RWPE2 (cell line): ENCODE measurements at places on chromosomes 3 and 15.

DNA sequence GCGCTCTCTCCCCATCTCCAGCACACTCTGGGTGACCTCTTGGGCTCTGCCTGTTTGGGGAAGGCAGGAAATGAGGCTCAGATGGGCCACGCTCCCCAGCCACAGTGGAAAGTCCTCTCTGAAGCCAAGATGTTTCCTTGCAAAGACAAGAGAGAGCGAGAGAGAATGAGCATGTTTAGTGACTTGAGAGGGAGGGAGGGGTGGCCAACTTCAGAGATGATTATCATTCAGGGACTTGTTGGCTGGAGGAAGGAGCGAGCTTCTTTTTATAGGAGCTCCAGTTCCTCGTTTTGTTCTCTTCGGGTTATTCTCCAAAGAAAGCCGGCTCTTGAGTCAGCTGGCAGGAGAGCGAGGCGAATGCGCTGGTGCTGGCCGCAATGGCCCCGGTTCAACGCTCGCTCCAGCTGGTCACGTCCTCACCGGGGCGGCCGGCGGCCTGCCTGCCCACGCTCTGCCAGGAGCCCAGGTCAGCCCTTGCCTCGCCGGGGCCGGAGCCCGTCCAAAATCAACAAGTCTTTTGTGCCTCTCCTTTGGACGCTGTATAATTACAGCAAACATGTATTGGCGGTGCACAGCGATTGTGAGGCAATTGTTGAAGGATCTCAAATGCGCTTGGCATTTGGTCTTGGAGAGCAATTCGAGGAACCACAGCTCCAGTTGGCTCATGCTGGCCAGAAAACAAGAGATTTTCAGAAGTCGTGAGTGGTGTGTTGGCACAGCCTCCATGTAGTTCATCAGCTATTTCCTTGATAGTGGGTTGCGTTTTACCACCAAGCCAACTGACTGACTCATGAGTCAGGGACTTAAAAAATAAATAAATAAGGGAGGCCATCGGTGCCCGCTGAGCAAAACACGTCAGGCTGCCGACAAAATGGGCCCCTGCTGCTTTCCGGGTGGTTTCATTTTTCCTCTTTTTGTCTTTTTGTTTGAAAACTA, 288.6 kb downstream of the UACA start:
- DNase-seq, result peak; percentile 93

GRCh38 chr3:121629601-121630000, 31.1 kb downstream of the HCLS1 start:
- no peak for DNase-seq

DNA sequence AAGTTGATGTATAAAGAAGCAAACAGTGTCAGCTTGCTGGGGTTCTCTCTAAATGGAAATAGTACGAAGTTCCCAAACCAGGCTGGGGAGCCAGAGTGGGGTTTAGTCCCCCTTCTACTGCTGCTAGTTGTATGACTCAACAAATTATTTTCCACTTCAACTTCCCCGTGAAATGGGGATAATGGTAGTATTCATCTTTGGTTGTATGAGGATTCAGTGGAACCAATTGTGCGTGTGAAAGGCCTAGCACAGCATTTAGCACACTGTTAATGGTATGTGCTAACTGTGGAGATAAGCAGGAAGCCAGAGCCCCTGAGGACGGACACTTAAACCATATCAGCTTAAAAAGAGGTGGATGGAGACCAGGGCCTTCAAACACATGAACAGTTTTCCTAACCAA, 4.2 kb downstream of the SORD start:
- DNase-seq, result no peak

GRCh38 chr15:51076524-51077220, 18.0 kb downstream of the TNFAIP8L3 start:
- no peak for DNase-seq

DNA sequence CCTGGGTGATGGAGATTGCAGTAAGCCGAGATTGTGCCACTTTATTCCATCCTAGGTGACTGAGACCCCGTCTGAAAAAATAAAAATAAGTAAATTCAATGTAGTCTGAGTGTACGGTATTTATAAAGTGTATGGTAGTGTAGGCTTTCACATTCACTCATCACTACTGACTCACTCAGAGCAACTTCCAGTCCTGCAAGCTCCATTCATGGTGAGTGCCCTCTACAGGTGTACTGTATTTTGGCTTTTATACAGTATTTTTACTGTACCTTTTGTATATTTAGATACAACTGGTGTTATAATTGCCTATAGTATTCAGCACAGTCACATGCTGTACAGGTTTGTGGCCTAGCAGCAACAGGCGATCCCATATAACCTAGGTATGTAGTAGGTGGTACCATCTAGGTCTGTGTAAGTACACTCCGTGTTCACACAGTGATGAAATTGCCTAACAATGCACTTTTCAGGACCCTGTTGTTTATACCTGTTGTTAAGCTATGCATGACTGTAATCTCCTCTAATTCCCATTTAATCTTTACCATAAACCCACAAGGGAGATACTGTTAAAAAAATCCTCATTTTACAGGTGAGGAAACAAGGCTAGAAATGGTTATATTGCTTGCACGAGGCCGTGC, 19.3 kb downstream of the CACNA1D start:
- DNase-seq, result no peak

GRCh38 chr15:67096546-67097294, 31.3 kb downstream of the SMAD3 start:
- DNase-seq, result no peak

DNA sequence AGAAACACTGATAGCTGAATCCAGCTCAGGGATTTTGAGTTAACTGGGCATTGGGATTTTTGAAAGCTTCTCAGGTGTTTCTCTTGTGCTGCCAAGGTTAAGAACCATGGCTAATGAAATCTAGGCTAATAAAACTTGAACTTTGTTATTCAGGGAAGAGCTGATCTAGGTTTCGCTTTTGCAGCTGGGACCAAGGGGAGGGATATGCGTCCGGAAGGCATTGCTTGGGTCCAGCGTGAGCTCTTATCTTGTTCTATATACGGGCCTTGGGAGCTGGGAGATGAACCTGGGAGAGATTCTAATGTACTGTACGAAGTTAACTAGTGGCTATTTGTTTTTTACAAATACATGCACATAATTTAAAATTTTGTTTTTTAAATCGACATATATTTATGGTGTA, 29.8 kb downstream of the ITPR1 start:
- no peak for DNase-seq

DNA sequence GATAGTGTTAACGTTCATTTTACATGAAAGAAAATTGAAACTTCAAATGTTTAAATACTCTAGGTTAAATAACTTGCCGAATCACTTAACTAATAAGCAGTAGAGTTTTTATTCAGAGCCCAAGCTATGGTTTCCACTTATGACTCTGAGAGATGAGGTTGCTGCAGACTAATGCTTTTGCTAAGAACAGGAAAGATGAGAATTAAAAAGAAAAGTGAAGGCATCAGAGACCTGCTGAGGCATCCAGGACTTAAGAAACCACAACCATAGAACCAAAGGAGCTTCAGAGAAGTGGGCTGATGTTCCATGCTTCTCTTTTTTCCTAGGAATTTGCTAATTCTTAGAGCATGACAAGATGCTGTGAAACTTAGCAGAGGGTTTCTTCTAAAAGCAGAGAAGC, 9.5 kb downstream of the HMG20A start:
- DNase-seq, result no peak

DNA sequence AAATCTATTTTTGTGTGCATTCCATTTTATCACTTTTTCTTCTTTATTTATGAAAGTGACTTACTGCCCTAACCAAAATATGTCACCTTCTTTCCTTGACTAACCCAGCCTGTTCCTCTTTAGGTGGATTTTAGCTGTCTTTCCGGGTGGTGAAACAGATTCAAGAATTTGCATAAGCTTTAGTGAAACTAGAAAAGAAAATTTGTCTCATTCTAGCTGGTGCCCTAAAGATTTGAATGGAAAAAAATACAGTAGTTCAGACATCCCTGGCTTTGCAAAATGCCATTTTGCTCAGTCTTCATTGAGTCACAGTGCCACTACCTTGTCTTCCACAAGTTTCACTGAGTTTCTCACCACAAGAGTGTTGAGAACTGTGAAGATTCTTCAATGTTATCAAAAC, 28.2 kb upstream of the CCDC50 start:
- DNase-seq, result no peak

DNA sequence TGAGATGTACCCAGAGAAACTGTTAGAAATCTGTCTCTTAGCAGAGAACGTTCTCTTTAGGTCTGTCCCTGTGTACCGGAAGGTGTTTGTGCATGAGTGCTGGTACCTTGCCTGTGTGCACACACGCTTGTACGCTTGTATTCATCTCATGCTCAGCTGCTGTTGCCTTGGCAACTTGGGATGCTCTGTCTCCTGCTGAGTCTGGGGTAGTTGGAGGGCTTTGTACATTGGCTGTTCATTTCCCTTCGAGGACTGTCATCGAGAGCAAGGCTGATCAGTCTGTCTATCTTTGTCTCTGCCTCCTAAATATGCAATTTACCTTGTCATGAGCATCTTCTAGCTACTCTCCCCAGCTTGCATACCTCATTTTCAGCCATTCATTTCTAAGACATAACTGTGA, 147.2 kb downstream of the SLCO3A1 start:
- DNase-seq, result no peak

GRCh38 chr3:4986175-4986781, 7.0 kb downstream of the BHLHE40 start:
- DNase-seq, result no peak

DNA sequence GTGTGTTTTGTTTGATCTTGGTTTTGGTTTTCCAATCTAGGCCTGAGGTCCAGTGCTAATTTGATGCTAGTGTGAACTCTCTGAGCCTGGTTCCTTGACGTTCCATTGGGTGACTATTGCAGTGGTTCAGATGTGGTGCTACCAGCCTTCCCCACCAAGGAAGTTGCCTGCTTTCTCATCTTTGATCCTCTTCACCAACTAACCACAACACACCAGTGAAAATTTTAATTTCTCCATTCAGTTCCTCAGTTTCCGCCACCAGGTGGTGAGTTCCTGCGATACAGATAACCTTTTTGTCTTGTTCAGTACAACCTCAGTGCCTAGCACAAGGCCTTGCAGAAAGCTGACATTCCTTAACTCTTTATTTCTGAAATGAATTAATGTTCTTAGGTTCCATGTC, 337.4 kb upstream of the TPRG1 start:
- DNase-seq, result no peak

GRCh38 chr3:182183716-182184430, 472.1 kb downstream of the SOX2 start:
- DNase-seq, result no peak

- no peak for DNase-seq
Measured at GRCh38 chr3:120013481-120013880, 80.8 kb downstream of the GSK3B start.

GRCh38 chr3:173887888-173888287, 490.3 kb downstream of the NLGN1 start:
- DNase-seq, result no peak

DNA sequence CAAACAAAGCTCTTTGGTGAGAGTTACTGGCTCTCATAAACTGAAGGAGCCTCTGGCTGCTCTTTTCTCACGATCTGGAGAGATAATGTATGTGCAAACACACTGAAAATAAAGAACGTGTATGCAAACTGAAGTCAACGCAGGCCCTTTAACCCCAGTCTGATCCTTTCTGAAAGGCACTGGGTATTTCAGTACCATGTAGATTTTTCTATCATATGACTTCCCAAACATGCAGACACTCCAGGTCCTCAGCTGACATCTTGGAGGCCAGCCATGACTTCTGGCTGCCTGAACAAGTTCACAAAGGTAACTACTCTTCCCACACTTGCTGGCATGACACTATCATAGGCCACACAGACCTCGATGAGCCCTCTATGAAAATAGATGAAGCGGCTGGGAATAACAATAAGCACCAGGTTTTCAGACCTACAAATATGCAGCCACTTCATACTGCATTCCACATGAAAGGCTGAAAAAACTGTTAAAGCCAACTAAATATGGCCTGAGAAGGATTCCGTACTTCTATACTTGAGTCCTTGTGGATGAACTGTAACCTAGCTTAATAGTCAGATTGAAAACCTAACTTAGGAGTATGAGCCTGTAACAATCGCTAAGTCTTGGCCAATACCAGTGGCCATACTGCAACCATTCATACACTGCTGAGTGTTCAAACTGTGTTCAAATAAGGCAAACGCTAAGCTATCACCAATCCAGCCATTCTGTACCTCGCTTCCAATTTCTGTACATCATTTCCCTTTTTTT, 121.3 kb downstream of the THRB start:
- DNase-seq, result no peak

DNA sequence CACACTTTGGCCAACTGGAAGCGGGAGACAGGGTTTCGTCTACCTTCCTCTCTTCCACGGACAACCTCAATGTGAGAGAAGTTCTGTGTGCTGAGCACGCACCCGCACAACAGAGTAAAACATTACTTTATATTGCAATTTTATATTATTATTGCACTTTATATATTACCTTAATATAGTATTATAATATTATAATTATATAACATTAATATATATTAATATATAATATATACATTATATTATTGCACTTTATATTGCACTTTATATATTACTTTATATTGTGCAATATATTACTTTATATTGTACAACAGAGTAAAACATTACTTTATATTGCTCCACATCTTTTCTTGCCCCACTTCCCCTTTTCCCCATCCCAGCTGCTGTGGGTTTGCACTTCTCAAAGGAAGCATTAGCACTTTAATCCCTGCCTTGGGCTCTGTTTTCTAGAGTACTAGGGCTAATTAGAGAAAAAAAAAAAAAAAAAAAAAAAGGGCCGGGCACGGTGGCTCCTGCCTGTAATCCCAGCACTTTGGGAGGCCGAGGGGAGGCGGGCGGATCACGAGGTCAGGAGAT, 76.4 kb upstream of the SLC4A7 start:
- no peak for DNase-seq

GRCh38 chr3:172591876-172592771, 68.9 kb upstream of the TNFSF10 start:
- DNase-seq, result no peak

DNA sequence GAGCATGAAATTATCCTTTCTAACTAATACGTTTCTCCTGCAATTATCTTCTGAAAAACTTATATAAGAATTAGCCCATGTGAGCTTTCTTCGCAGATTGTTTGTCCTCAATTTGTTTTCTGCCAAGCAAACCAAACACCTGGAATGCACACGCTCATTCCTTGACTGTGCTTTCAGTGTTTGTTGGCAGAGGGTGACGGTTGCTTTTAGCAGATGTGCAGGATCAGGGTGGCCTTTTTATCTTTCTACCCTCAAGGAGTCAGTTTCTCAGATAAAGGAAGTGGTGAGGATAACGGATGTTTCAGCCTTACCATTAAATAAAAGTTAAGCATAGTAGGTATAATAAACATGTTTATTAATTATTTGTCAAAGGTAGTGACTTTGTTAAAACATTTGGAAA, 15.2 kb downstream of the ARPP21 start:
- no peak for DNase-seq
